Karpas-422 (cell line): ENCODE measurements at places on chromosomes 7 and 10. TPM values are rescaled to one million over a fixed set of nuclear protein-coding genes. Genes with fewer than 3 reads are reported as not detected.

Gene PTN
- total RNA-seq, result 0.47 TPM in 1 of 2 replicates, not detected in the other

Gene GPR26
- not detected in 2 replicates for total RNA-seq

Gene GNGT1
- total RNA-seq, result not detected in 2 replicates

Gene UPK3B
- 0.26 TPM in 1 of 2 replicates, not detected in the other for total RNA-seq

Gene VWDE
- total RNA-seq, result not detected in 2 replicates

Gene MAGI2
- 0.40 and 0.93 TPM in 2 replicates for total RNA-seq
